ENCODE measurements at places on chromosomes 5 and 9.
A peak's percentile ranks its signal among the peaks of the same experiment; 100 is the strongest.

- DNase-seq, result no peak
Measured at GRCh38 chr5:79630444-79630843, 18.2 kb downstream of the TENT2 start.

- DNase-seq, result no peak
Measured at GRCh38 chr5:116507941-116508655, 66.5 kb downstream of the SEMA6A start.

- no peak for DNase-seq
Measured at GRCh38 chr5:159837860-159838259, 78.4 kb upstream of the ADRA1B start.

- DNase-seq, result no peak
Measured at GRCh38 chr9:99023831-99024230, 80.1 kb downstream of the COL15A1 start.

DNA sequence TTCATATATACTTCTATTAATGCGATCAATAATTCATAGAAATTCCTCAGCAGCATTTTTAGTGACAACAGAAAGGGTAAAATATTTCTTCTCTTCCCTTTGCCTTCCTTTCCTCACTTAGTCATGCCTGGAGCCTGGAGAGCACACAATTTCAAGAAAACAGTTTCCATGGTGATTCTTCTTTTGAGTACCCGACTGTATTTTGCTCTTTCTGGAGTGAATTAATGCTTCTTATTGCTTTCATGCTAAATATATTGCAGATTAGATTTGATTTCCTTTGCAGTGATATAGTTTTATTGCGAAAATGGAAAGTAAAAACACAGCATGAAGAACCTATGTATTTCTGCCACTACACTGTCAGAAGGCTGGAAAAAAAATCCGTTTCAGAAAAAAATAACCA lies 153.5 kb downstream of the PPP2R2B start:
- no peak for DNase-seq

DNA sequence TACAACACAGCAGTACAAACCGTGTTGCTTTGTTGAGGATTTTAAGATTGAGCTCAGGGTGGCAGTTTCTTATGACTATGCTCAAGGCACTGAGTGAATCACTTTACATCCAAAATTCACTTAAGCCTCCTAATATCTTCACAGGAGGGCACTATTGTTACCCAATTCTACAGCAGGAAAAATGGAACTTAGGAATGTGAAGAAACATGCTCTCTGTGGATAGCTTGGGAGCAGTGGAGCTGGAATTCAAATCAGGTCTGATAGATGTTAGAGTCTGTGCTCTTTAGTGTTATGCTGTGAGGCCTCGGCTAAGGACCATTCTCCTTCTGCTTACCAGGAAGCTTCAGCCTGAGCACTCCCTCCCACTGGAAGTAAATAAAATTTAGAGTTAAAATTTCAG lies 18.7 kb upstream of the HMHB1 start:
- no peak for DNase-seq

GRCh38 chr5:142262683-142263082 lies 62.1 kb downstream of the SPRY4 start:
- DNase-seq, result no peak

- DNase-seq, result no peak
Measured at GRCh38 chr5:62093976-62094375, 212.0 kb upstream of the KIF2A start.

DNA sequence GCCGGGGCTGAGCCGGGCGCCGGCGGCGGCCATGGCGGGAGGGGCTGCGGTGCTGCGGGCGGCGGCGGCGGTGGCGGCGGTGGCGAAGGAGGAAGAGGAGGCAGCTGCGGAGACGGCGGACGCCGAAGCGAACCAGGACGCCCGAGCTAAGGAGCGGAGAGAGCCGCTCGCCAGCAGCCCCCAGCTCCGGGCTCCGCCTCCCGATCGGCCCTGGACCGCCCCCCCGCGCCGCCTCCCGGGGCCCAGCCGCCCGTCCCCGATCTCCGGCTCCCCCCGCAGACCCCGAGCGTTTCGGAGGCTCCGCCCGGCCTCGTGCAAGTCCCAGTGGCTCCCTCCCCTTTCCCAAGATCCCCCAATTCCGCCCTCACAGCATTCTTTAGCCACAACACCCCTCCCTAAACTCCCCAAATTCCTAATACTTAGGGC lies at the start of gene ASTN2:
Gene ASTN2, minus strand, starts transcription at position 152 of the 426 bp plus-strand sequence. Its CDS starts 119 bp downstream, at position 33.
- DNase-seq, result no peak

- no peak for DNase-seq
Measured at GRCh38 chr5:81167544-81167943, 65.6 kb upstream of the CKMT2 start.

DNA sequence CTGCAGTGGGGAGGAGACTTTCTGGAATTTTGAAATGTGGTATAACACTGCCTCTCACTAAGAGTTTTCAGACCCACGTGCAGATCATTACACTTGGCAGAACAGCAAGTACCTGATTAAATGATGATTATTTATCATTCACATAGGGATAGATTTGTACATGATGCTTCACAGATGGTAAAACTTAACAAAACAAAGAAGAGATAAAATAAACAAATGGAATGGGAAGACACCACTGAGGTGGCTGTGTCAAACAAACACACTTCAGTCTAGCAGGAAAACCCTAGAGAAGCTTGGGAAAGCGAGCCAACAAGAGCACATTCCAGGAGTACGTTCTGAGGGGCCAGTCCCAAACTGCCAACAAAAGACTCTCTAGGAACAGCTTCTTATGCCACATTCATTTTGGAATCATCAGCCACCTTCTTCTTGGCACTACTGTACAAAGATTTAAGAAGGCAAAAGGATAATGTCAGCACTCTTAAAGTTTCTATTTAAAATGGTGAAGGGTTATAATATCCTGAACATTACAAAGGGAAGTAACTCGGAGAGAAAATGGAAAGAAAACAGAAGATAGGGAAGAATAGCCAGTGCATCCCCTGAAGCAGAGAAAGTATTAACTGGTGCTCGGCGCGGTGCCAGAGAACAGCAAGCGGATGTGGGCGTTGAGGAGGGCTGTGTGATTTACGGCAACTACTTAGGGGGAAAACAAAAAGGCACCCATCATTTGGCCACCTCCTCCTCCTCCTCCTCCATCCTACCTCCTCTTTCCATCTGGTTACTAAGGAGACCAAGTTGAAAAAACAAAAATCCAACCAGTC lies 1.6 kb downstream of the MED27 start:
- DNase-seq, result peak; percentile 8

DNA sequence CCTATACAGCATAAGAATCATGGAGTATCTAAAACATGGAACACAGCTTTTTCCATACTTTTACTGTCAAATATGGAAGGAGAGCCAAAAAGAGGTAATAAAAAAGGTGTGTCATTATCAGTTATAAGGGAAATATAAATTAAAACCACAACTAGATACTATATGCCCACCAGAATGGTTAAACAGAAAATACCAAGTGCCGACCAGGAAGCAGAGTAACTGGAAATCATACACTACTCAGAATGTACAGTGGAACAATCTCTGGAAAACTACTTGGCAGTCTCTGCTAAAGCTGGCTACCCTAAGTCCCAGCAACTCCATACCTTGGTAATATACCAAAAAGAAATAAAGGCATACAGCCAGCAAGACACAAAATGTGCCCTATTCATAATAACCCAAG lies 2.4 kb downstream of the PAIP1 start:
- DNase-seq, result no peak

Measured in stimulated activated CD8-positive, alpha-beta memory T cell treated with anti-CD3 and anti-CD28 coated beads, Interleukin-4, amount 100 ng/mL, for 24 hours (primary cell).